Stimulated activated CD4-positive, alpha-beta T cell treated with anti-CD3 and anti-CD28 coated beads, Interleukin-1b, Interleukin-23, amount 100 ng/mL, for 4 hours (primary cell): ENCODE measurements at places on chromosomes 7 and 10.

GRCh38 chr7:36281945-36282717, 107.5 kb upstream of the ANLN start:
- no peak for DNase-seq

DNA sequence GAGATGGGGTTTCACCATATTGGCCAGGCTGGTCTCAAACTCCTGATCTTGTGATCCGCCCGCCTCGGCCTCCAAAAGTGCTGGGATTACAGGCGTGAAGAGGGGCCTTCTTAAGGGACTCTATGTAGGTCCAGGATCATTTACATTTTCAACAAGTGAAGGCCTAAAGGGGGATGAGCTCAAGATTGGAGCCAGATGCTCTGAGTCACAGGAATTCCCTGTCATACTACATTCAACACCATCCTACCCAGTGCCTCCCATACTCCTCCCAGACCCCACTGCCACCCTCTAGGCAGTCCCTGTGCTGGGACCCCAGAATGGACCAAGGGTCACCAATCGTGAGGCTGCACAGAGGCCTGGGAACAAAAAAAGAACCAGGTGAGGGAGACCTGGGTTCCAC, 29.9 kb downstream of the CYTH3 start:
- DNase-seq = no peak

DNA sequence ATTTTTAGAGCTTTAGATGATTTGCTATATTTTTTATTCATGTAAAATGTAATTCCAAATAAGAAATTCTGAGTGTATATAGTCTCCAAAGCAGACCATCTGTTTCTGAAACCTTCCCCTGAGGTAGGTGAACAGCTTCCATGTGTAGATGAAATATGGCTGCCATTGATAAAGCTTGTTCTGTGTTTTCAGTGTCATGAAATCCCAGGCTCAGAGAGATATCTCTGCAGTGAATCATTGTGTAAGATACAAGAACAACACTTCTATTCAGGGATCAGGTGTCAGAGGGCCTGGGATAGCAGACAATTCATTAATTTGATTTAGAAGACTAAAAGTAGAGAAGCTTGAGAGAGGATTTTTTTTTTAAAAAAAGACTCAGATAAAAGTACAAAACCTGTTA, 29.1 kb downstream of the ACTA2 start:
- DNase-seq = no peak

- peak; percentile 83 for DNase-seq
These were observed at the start of gene PTPRE for GRCh38 chr10:127906548-127907377. PTPRE (plus strand) TSS chr10:127907103; CDS start chr10:128040882, 133,779 bp downstream.

- no peak for DNase-seq
These were observed 2.8 kb downstream of the SUGCT start for GRCh38 chr7:40137563-40137962.

- DNase-seq = no peak
These were observed 9.1 kb upstream of the MCM10 start for GRCh38 chr10:13152296-13152695.

- DNase-seq = no peak
These were observed 13.0 kb upstream of the FRA10AC1 start for GRCh38 chr10:93715345-93715744.

DNA sequence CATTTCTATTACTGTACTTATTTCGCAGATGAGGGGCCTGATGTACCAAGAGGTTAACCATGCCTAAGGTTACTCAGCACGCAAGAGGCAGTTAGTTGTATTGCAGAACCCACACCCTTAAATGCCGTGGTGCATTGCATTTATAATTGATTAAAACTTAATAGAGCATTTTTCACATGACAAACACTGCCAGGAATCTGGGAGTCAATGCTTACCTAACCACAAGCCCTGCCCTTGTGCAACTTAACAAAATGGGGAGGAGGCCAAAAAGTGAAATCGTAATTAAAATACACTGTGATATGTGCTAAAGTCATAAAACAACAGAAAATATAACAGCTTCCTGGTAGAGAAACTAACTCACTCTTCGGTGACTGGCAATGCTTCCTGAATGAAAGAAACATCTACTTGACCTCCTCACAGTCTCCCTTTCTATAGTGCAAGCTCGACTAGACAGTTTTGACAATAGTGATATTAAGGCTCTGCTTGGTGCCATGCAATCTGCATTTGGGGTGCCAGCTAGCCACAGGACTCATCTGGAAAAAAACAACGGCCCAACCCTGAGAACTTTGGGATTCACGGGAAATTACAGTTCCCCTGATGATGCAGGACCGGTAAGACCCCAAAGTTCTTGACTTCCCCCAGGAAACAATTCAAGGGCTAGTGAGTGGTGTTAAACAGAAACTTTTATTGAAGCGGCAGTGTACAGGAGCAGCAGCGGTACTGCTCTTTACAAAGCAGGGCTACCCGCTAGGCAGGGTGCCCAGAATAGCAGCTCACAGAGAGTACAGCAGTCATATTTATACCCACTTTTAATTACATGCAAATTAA, 612.4 kb downstream of the TNS3 start:
- DNase-seq = no peak

DNA sequence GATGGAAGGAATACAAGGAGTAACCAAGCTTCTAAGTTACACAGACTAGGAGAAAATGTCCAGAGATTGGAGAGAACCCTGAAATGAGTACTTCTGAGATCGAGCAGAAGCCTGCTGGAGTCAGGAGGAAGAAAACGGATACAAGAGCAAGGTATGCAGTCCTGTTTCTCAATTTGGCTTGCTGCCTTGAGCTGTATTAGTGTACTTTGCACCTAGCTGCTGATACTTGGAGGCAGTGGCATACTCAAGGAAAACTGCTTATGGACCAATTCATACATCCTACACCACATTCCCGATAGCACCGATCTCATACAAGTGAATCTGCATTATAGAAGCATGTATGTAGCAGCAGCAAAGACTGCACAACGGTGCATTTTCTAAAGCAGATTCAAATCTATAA, 14.4 kb downstream of the PIP4K2A start:
- DNase-seq = no peak
